ENCODE measurements at places on chromosomes 4 and X. TPM values are rescaled to one million over a fixed set of nuclear protein-coding genes. Genes with fewer than 3 reads are reported as not detected.

Gene NR3C2
- total RNA-seq: 10.1 TPM

GRCh38 chr4:148239494-148239985 lies 202.7 kb downstream of the NR3C2 start:
- no peak for DNase-seq

Gene ADGRG2
- total RNA-seq: 0.82 TPM

Gene C4orf50
- total RNA-seq: 9.4 TPM

- no peak for DNase-seq
Observed at GRCh38 chr4:25908491-25908901, 5.5 kb upstream of the SMIM20 start.

DNA sequence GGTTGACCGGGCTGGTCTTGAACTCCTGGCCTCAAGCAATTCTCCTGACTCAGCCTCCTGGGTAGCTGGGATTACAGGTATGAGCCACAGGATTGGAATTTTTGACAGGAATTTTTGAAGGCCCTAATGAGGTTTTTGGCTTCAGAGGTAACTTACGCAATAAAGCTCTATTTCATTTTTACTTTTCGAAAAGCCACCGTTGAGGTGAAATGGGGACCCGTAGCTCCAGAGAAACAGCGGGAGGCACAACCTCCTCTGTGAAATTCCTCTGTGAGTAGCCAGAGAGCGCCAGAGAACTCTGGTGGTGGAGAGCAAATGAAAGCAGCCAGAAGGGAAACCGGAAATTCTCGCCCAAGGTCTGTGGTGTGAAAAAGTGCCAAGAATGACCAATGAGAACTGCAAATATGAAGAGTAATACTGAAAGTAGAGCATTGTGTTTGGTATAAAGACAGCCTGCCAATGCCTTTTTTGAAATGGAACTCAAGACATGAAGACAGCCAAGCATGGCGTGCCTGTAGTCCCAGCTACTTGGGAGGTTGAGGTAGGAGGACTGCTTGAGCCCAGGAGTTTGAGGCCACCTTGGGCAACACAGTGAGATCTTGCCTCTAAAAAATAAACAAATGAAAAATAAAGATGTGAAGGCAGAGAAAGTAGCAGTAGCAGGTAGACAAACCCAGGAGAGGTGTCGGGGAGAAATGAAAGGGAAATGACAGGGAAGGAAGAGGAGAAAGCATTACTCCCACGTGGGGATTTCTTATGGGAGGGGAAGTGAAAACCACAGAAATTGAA lies 33.0 kb upstream of the TMEM131L start:
- DNase-seq: no peak

DNA sequence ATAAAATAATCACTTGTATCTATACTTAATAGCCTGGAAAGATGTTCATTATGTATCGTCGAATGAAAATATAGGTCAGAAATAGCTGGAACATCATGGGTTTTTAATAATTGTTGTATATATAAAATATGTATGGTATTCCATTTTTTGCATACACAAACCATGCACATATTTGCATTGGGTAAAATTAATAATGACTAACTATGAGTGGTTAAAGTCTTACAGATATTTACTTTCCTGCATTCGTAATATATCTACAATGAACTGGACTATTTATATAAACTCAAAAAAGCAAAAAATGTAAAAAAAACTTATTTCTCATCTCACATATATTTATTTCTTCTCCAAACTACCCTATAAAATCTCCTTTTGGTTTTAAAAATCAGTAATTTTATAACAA lies 46.0 kb downstream of the CYLC1 start:
- DNase-seq: no peak

- DNase-seq: peak; percentile 24
Observed at GRCh38 chrX:54807524-54808108, at the start of gene MAGED2. Gene MAGED2, plus strand, starts transcription at chrX:54807745. Its CDS starts 1,587 bp downstream, at chrX:54809332.

- DNase-seq: no peak
Observed at GRCh38 chr4:14167876-14168510, 540.5 kb upstream of the BOD1L1 start.

Gene AADAT
- total RNA-seq: 20.1 TPM

Gene NAT8L
- total RNA-seq: 9.2 TPM

Gene SFRP2
- total RNA-seq: 3.7 TPM

Gene ODAM
- not detected for total RNA-seq

DNA sequence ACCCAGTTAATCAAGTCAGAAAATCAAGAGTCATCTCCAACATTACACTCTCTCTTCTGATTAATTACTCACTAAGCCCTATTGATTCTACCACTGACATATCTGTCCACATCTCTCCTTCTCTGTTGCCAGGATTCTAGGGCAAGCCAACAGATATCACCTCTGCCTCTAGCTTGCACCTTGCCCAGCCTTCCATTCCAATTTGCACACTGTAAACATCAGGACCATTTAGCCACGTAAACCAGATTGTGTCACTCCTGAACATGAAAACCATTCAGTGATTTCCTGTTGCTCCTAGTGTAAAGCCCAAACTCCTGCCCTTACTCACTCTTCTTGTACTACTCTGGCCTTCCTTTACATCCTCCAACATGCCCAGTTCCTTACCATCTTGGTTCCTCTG lies 68.0 kb upstream of the PLS3 start:
- DNase-seq: no peak

DNA sequence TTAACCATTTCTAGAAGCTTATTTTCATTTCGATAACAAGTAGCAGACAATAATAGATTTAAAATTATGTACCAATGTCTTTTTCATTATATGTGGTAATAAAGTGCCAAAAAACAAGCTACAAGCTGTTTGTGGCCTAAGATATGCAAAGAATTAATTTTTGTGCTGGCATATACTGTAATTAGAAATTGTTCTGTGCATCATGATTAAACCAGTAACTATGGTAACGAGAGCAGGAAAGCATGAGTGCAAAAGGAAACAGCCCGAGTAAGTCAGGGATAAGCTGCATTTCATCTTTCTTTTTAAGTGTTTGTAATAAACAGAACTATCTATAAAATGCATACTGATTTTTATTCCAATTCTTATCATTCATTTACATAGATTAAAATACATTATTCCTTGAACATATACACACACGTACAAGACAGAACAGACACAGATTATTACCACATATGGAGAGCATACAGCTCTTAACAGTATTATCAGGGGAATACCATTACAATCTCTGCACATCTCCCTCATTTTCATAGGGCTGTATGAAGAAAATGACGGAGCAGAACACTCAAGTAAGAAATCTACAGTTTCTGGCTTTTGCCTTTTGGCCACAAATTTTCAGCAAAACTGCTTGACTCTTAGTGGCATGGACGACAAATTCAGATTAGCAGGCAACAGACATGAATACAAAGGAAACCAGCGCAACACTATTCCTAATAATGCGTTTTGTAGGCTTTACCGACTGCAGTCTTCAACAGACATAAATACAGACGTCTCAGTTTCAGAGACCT lies 121.3 kb upstream of the WDR17 start:
- no peak for DNase-seq

Gene DNAAF6
- total RNA-seq: 0.18 TPM

Gene PCYT1B
- total RNA-seq: 21.2 TPM

Gene ADH7
- not detected for total RNA-seq

GRCh38 chr4:149955780-149956390 lies 122.4 kb upstream of the DCLK2 start:
- DNase-seq: no peak

Gene PHKA1
- total RNA-seq: 2.8 TPM

GRCh38 chr4:98630737-98631454 lies 27.5 kb downstream of the TSPAN5 start:
- DNase-seq: no peak

- DNase-seq: no peak
Observed at GRCh38 chr4:82620126-82620735, 58.4 kb upstream of the TMEM150C start.
